ENCODE measurements at places on chromosomes 5 and 9.

DNA sequence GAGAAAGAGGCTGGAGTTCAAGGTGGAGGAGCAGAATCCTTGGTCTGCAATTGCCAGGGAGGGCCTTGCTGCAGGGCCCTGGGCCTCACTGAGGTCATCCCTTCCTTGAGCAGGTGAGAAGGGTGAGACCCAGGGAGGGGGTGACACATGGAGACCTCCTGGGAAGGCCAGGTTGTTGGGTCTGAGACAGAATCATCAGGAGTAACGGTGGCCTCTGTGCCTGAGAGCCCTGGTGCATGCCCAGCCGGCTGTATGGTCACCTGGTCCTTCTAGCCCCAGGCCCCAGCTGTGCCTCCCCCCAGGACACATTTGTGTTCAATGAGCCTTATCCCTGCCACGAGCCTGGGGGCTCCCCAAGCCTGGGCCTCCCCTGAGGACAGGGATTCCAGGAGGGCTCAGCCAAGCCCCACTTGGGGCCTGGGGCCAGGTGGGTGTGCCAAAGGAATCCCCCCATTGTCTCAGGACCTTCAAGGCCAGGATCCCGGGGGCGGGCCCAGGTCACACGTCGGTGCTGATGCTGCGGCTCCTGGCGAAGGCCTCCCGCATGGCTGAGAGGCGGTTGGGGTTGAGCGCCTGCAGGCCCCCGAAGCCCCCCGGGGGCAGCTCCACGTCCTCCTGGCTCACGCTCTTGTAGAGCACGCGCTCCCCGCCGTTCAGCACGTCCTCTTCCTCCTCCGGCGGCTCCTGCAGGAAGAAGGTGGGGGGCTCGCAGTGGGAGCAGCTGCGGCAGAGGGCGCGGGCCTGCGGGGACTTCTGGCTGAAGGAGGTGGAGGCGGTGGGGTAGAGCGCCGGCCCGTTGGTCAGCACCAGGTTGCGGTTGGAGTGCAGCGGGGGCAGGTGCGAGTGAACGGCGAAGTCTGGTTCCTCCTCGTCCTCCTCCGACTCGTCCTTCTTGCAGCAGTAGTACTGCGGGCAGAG, 30.4 kb downstream of the FAM163B start:
- DNase-seq: no peak

DNA sequence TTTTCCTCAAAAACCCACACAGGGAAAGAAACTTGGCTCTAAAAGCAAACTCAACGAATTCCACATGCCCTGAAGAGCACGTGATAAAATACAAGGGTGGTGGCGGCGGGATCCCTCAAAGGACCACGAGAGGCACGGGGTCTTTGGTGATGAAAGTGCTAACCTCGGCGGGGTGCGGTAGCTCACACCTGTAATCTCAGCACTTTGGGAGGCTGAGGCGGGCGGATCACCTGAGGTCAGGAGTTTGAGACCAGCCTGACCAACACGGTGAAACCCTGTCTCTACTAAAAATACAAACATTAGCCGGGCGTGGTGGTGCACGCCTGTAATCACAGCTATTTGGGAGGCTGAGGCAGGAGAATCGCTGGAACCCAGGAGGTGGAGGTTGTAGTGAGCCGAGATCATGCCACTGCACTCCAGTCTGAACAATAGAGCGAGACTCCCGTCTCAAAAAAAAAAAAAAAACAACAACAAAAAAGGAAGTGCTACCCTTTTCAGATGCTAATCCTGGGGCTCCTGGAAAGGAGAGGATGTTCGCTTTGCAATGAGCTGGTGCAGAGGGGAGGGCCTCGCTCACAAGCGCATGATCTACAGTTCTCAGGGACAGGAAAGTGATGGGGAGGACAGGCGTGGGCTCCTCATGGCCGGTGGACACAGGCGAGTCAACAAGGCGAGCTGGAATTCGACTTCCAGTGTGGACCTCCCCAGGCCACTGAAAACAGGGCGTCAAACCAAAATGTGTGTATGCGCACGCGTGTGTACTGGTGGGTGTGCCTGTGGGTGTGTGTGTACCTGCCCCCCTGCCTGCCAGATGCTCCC, 54.1 kb downstream of the USP20 start:
- DNase-seq: no peak

DNA sequence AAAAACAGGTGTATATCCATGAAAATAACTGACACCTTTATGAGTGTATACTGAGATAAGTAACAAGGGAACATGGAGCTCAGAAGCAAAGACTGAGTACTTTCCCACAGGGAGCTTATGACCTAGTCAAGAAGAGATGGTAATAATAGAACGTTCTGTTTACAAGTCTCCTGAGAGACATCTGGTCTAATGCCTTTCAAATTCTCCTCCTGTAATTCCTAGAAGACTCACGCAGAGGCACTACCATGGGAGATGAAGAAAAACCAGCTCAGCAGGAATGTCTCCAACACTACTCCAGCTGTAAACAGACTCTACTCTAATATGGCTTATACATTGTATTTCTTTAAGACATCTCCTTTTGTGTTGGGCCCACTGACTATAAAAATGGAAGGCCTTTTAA, 503.6 kb upstream of the TUSC1 start:
- DNase-seq: no peak

DNA sequence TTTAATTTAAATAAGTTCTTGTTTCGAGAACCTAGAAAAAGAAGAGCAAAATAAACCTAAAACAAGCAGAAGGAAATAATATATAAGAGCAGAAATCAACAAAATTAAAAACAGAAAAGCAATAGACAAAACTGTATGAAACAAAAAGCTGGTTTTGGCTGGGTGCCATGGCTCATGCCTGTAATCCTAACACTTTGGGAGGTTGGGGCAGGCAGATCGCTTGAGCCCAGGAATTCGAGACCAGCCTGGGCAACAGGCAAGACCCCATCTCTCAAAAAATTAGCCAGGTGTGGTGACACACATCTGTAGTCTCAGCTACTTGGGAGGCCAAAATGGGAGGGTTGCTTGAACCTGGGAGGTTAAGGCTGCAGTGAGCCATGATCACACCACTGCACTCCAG, 59.2 kb upstream of the OTP start:
- no peak for DNase-seq

DNA sequence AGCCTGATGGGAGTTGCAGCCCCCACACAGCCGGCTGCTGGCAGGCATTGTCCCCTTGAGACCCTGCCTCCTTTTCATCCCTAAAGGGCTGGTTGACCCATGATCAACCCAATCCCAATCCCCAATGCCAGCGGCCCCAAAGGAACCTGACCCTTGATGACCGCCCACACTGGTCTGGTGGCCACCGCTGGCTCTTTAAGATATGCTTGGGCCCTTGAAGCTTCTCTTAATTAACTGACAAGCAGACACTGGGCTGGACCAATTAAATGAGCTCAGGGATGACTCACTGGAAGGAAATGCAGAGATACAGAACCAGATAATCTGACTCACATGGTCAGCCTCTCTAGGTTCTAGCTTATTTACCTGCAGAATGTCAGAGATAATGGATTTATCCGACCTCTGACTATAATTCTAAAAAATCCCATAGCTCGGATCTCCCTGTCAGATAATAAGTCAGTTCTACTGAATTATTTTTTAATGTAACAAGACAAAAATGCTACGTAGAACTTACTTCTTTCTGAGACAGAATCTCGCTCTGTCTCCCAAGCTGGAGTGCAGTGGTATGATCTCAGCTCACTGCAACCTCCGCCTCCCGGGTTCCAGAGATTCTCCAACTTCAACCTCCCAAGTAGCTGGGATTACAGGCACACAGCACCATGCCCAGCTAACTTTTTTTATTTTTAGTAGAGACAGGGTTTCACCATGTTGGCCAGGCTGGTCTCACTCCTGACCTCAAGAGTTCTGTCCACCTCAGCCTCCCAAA, 11.1 kb upstream of the MLANA start:
- no peak for DNase-seq

- no peak for DNase-seq
These were observed 121.2 kb downstream of the PALM2AKAP2 start for GRCh38 chr9:109901201-109901600.

GRCh38 chr9:83109296-83109695, 46.4 kb upstream of the RASEF start:
- no peak for DNase-seq

GRCh38 chr5:95439801-95440493, 48.8 kb downstream of the FAM81B start:
- DNase-seq: no peak

- DNase-seq: no peak
These were observed 25.6 kb downstream of the FBXW11 start for GRCh38 chr5:171980792-171981191.

- no peak for DNase-seq
These were observed 43.9 kb upstream of the SEMA4D start for GRCh38 chr9:89541798-89542197.

Data from esophagus squamous epithelium (tissue), 5 donors.